Activated gamma-delta T cell treated with Interleukin-2 at 50 U/mL for 16 hours (primary cell): ENCODE measurements at places on chromosomes 6 and 20.
A peak's percentile ranks its signal among the peaks of the same experiment; 100 is the strongest.

DNA sequence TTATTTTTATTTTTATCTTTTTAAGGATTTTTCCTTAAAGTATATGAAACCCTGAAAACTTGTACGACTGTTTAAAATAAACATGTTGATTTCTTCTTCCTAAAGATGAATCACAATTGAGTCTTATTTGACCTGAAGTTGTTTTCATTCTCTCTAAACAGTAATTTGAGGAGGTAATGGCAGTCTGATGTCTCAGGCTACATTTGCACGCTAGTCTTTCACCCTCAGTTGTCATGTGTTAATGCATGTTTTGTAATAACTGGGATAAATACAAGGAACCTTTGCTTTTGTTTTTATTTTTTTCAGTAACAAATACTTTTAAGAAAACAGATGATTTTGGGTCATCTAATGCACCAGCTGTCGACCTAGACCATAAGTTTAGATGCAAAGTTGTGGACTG lies 55.2 kb downstream of the SCAND1 start:
- no peak for DNase-seq

DNA sequence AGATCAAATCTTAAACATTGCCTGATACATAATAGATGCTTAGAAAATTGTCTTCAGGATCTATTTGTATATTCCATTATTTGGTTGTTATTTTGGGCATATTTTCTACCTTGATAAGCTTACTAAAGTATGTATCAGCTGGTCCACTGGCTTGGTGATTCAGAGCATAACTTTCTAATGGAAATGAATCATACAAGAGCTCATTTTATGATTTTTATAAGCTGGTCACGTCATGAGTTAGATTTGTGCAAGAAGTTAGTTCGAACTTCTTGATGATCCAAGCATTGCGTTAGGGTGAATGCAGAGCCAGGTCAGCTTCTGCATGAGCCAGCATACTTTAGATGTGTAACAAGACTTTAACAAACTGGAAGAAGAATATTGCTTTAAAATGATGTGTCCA lies 144.5 kb upstream of the FLRT3 start:
- no peak for DNase-seq

DNA sequence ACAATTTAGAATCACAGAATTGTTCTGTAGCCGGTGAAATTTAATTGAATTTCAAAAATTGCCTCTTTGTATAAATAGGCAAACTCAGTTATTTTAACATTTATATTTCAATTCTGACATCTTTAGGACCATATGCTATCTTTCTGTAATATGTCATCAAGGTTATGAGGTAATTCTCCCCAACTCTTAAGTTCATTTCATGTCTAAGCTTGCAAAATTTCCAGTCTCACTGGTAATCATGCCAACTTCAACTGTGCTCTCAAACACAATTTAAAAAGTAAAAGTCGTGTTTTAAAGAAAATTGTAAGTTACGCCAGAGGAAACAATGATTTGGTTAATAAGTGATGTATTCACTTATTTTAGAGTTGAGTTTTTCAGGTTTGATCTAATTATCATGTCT lies 1.4 kb downstream of the NCOA7 start:
- no peak for DNase-seq

DNA sequence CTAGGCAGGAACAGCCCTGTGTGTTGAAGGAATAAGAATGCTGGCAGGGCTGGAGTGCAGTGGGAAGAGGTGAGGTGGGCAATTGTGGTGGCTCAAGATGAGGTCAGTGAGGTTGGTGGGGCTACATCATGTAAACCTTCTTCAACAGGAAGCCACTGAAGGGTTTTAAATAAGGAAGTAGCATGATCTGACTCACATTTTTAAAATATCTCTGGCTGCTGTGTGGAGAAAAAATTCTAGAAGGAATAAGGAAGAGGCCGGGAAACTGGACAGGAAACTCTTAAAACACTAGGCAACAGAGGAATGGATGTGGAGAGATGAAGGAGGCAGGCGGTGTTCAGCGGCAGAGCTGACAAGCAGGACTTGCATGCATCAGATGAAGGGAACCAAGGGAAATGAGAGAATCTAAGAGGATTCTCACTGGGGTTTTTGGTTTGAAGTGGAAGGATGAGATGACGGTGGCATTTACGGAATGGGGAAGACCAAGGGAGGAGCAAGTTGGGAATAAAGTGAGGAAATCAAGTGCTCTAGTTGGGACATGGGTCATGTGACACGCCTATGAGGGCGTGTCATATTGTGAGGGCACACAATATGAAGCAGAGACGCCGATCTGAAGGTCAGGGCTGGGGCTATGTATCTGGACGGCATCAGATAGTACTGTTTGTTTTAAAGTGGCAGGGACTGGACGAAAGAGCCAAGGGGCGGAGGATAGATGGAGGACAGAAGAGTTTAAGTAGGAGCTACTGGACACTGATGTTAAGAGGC lies 18.2 kb downstream of the TMEM242 start:
- no peak for DNase-seq

DNA sequence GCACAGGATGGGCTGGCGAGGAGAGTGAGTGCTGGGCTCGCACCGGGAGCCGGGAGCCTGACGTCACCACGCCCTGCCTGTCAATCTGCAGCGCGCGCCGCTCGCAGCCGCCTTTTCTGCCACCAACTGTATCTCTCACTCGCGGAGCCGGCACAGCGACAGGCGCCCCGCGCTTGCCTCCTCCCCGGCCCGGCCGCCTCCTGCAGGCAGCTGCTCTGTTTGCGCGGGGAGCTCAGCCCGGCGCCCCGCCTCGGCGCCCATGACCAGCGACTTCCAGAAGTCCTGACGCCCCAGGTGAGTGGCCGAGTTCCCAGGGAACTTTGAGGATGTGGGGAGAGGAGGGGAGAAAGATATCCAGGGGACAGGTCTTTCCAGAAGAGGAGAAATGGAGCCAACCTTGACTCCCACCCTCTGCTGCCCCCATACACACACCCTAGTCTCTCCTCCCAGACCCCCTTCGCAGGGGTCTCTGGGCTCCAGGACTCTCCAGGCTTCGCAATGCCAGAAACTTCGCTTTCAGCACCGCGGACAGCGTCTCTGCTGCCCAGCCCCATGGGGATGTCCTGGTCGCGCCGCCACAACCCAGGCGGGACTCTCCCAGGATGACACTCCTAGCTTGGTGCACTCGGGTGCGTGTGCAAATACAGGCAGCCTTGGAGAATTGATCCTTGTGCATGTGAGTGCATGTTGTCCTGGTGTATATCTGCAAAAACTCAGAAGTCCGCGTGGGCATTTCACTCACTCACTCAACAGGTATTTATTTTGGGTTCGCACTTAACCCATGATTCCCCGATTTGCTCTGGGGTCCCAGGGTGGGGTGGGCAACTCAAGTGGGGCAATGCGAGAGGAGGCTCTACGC lies at the start of gene GPR6:
Gene GPR6 (plus strand): TSS at position 138 of the 859 bp plus-strand sequence. CDS start 802 bp downstream, outside the sequence.
- DNase-seq, result peak; percentile 32

- no peak for DNase-seq
Observed at GRCh38 chr6:127343809-127344659, 625 bp upstream of the ECHDC1 start.

- no peak for DNase-seq
Observed at GRCh38 chr6:138953451-138953850, 34.6 kb downstream of the REPS1 start.

GRCh38 chr6:142612956-142613355 lies 311.1 kb downstream of the ADGRG6 start:
- DNase-seq, result no peak

DNA sequence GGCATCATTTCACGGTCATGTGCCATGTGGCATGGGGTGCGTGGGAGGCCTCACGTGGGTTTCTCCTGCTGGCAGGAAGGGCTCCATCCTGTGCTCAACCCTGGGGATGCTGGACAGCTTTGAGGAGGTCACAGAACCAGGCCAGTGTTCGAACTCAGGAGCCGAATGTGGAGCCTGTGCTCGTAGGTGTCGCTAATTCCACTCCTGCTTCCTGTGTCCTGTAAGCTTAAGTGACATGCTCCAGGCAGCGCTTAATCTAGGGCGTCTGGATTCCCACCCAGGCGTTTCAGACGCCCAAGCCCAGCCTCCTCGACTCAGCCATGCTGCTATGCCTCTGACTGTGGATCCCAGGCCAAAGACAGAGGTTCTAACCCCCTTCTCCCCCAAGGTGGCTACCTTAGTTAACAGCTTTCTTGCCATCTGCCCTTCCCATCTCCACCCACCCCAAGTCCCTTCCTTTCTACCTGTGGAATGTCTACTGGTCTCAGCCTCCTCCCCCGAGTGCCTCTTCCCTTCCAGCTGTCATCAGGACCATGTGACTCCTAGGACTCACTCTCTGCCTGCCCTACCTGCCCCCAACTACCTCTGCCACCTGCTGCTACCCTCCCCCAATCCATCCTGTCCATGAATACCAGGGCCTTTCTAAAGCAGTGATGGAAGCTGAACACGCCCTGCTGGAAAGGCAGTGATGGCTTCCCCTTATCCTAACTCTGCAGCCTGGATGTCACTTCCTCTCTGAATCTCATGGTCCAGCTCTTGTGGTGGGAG lies 255.1 kb downstream of the CDH26 start:
- DNase-seq, result no peak

DNA sequence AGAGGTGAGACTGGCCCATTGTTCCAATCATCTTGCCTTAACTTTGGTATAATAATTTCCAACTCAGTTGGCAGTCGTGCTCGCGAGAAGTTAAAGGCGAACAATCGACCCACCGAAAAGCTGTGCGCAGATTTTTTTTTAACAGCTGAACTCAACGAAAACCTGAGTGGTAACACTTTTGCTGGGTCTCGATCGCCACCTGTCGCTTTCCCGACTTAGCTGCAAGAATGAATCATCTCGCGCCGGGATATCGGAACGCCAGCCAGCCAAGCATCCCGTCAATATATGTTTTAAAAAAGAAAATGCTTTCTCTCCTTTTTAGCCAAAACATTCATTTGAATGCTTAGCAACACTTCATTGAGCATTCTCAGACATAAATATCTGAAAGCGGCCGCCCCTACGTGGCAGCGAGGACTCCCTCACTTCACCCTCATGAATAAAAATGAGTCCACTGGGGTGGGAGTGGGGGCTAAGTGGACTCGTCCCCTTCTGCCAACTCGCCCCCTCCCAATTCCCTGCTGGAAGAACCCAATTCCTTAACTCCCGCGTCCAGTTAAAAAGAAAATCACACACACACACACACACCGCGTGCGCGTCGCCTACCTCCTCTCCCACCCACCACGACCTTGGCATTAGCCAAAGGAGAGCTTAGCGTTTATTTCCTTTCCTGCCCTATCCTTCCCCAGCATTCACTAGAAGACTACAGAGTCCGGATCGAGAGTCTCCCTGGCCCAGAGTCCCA lies 1.5 kb downstream of the COL12A1 start:
- DNase-seq, result no peak

DNA sequence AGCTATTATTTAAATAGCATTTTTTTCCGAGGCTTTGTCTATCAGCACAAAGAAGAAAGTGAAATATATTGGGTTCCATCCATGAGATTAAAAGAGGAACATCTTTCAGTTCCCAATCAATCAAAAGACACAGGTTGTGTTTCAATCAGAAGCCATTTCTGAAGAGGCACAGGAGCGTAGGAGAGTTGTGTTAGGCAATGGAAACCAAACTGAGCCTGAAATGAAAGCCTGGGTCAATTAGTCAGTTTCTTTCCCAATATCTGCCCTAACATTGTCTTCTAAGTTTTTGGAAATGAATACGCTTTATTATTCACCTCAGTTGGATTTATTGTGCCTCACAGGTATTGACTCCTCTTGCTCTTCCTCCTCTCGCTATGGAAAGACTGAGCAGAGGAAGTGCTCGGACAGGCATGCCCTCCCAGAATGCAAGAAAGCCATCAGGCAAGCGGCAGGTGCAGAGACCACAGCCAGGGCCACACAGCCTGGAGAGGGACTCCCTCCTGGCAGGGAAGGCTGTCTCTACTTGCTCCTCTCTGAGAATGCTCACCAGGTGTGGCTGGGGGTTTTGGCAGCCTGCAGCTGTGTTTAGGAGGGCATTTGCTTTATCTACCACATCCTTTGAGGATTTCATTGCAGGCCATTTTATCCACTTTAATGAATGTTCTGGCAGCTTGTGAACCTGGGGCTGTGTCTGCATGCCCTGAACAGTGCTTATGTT lies 100.8 kb upstream of the NEDD9 start:
- DNase-seq, result no peak

GRCh38 chr6:105483492-105483891 lies 80.6 kb upstream of the PREP start:
- no peak for DNase-seq

DNA sequence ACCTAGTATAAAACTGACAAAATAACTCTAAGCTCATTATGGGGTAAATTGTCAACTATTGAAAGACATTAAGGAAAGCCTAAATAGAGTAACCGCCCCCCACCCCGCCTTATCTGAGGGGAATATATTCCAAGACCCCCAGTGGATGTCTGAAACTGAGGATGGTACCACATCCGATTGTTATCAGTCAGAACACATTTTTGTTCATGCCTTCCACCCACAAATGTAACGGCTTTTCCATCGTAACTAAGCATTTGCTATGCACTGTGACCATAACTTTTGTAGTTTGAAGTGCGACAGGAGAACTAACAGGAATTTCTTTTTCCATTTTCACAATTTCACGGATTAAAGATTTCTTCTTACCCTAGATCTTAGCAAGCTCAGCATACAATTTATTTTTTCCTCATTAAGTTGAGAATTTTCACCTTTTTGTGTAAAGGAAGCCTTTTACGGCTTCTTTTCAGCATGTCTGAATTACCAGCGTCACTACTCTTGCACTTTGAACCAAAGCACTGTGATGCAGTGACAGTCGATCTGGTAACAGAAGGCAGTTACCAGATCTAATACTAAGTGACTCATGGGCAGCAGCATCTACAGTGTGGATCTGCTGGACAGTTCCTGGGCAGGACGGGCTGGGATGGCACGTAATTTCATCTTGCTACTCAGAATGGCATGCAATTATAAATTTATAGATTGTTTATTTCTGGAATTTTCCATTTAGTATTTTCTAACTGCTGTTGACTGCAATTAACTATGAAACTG lies 11.8 kb downstream of the CFAP61 start:
- no peak for DNase-seq

- DNase-seq, result no peak
Observed at GRCh38 chr20:47241345-47241781, 115.1 kb downstream of the ZMYND8 start.

- no peak for DNase-seq
Observed at GRCh38 chr6:10415617-10416480, 975 bp upstream of the TFAP2A start.

GRCh38 chr20:41686961-41687360 lies 68.8 kb upstream of the CHD6 start:
- no peak for DNase-seq

- no peak for DNase-seq
Observed at GRCh38 chr20:20201639-20202038, 149.3 kb downstream of the CFAP61 start.

DNA sequence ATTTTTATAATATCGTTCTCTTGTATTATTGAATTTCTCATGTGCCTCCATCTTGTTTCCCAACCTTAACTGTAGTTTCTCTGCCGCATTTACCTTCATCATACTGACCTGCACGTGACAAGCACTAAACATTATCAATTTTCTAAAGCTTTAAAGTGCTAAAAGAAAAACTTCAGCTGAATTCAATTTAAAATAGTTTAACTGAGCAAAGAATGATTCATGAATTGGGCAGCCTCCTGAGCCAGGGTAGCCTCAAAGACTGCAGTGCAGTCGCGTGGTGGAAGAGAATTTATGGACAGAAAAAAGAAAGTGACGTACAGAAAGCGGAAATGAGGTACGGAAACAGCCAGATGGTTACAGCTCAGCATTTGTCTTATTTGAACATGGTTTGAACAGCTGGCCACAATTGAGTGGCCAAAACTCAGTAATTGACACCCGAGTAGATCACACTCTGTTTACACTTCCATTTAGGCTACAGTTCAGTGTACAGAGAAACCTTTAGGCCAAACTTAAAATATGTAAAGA lies 4.2 kb upstream of the ZDHHC14 start:
- DNase-seq, result no peak

GRCh38 chr20:2144850-2145249 lies 43.2 kb downstream of the STK35 start:
- DNase-seq, result no peak
